ENCODE measurements at places on chromosomes 6 and 20.

- DNase-seq, result no peak
Observed at GRCh38 chr6:136250686-136251008, 536 bp upstream of the MTFR2 start.

GRCh38 chr20:24978513-24978912 lies 14.0 kb downstream of the APMAP start:
- no peak for DNase-seq

DNA sequence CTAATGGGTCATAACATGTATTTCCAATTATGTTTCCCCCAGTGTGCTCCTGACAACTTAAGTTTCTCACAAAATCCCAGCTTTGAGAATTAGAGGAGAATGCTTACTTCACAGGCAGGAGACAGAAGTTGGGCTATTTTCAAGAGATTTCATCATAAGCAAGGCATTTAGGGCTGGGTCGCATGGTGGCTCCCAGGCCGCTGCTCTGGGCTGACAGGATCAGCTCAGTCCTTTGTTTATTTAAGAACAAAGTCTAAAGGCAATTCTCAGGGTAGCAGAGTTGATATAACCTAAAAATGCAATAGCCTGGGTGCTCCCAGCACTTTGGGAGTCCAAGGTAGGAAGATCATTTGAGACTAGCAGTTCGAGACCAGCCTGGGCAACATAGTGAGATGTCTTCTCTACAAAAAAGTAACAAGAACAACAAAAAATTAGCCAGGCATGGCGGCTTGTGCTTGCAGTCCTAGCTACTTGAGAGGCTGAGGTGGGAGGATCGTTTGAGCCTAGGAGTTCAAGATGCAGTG lies 10.9 kb downstream of the FOXQ1 start:
- DNase-seq, result no peak

GRCh38 chr6:2266031-2266795 lies 20.8 kb upstream of the GMDS start:
- no peak for DNase-seq

- no peak for DNase-seq
Observed at GRCh38 chr6:135796643-135797305, 54.7 kb upstream of the PDE7B start.

DNA sequence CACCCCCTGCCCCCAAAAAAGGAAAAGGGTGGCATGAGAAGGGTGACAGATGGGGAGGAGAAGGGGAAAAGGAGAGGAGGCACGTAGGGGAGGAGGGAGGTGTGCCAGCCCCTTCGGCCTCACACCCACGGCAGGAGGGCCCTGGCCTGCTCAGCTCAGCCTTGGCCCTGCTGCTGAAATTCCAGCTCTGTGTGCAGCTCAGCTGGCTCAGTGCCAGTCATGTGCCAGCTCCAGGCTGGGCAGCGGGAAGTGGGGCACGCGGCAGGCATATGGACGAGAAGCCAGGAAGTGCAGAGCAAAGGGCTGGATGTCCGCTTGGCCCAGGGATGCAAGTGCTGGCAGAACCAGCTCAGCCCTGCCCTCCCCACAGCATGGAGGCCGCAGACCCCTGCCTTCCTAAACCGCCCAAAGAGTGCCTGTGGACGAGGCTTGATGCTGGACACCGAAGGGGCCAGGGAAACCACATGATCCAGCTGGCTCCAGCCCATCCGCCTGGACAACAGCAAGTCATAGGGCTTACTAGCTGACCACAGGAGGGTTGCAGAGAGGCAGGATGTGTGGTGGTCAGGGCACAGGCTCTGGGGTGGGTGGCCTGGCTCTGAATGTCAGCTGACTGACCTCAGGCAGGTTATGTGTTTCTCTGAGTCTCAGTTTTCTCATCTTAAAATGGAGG lies 60.2 kb downstream of the NOL4L start:
- DNase-seq, result no peak

DNA sequence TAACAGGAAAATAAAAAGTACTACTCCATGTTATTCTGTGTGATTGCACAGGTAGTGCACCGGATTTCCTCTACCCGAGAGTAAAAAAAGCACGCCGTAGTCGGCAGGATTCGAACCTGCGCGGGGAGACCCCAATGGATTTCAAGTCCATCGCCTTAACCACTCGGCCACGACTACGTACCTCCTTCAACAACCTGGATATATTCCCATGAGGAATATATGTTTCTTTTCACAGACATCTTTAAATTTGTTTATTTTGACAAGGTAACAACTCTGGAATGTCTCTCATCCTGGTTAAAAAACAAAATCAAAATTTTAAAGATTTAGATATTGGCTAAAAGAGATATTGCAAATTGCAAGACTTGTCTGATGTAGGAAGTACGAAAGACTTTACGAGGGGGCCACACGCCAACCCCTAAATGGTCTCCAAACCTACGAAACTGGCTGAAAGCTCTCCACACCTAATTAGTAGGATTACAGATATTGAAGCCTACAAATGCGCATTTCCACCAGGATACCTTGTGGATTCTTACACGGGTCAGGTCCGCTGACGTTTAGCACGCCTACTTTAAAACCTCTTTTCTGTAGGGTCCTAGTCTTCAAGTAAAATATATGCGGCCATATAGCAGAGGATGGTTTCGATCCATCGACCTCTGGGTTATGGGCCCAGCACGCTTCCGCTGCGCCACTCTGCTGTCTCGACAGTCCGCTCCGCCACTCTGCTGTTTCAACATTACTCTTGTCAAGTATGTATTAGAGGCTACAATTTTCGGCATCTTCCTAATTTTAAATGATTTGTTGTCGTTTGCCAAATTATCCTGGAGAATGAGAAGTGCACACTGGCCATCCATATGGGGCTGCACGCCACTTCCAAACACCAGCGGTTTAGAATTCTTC lies 52.2 kb upstream of the BTN3A2 start:
- peak; percentile 72 for DNase-seq

GRCh38 chr6:51477711-51478311 lies 609.6 kb downstream of the PKHD1 start:
- no peak for DNase-seq

DNA sequence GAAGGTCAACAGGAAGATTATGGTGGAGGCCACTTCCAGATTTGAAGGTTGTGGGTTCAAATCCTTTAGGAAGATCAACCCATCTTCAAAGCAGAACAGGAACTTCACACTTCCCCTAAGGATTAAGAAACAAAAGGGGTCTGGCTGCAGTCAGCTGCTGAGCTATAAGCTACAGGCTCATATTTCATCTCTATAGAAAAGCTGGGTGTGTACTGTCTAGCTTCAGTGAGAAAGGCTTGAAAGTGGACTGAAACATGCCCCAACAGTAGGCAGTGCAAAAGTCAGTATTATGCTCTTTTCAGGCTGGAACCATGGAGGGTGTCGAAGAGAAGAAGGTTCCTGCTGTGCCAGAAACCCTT lies 60.1 kb upstream of the SPDEF start:
- no peak for DNase-seq

GRCh38 chr6:16770701-16771569 lies 9.7 kb upstream of the ATXN1 start:
- peak; percentile 51 for DNase-seq

GRCh38 chr6:135567375-135568083 lies 70.0 kb upstream of the AHI1 start:
- no peak for DNase-seq

- no peak for DNase-seq
Observed at GRCh38 chr6:151078655-151079054, 161.1 kb upstream of the AKAP12 start.

GRCh38 chr6:92589996-92590395 lies 829.4 kb downstream of the EPHA7 start:
- DNase-seq, result no peak

DNA sequence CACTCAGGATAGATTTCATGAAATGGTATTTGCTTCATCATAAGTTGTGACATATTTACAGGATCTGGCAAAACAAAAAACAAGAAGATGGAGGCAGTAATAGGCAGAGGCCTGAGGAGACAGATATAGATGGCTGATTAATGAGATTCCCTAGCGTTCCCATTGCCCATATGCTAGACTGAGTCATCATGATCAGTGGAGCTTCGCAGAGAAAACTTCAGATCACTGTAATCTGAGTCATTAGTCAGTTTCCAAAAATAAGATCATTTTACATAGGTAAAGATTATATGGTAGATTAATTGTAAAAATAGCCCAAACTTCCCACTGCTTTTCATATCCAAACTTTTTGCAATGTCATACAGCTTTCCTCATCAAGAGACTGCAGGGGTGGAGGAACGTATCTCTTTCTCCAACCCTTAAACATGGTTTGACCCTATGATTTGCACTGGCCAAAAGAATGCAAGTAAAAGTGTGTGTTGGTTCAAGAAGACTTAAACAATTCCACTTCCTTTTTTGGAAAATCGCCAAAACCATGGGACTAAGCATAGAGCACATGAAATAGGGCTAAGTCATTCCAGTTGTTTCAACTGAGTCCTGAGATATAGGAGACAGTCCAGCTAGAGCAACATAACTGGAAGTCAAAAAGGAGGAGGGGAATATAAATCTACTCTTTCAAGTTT lies 626.0 kb downstream of the RNF144B start:
- no peak for DNase-seq

DNA sequence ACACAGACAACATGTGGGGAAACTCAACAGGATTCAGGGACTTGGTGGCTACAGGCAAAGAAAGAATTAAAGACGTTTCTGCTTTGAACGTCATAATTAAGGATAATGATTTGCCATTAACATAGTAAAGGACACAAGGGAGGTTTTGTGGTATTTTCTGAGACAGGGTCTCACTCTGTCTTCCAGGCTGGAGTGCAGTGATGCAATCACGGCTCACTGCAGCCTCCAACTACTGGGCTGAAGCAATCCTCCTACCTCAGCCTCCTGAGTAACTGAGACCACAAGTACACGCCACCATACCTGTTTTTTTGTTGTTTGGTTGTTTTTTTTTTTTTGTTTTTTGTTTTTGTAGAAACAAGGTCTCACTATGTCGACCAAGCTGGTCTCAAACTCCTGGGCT lies 62.4 kb downstream of the MAP3K5 start:
- DNase-seq, result no peak

GRCh38 chr6:3531481-3531880 lies 74.6 kb upstream of the SLC22A23 start:
- no peak for DNase-seq

DNA sequence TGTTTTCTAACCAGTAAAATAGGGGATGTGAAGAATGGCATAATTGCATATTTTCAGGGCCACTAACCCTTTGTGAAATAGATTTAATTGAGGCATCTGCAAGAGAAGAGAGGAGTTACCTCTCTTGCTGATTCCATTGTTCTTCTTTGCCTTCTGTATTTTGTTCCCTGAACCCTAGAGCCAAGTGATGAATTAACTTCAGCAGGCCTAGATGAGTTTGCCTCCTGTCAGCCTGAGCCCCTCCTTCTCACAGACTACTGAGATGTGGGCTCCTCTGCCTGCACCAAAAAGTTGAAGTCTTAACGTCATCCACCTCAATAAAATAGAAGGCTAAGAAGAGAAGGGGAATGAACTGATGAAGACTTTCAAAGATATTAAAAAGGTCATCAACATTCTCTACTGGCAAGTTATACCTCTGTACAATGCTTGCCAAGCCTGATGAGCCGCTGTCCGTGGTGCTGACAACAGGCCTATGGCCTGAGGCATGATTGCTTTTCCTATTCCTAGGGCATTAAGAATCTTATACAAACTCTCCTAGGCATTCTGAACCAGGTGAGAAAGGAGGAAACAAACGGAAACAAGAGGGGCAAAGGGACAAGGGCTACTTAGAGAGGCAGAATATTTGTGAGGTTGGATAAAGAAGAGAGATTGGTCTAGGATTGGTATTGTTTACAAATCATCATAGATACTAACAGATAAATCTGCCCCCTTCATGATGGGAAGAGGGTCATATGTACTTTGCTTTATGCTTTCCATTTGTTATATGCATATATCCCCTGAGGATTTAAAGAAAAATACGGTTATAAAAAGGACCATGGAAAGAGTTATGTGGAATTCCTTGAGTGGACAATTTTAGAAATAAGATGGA lies 46.8 kb downstream of the CD24 start:
- DNase-seq, result no peak

- no peak for DNase-seq
Observed at GRCh38 chr6:125791151-125791819, 525 bp downstream of the NCOA7 start.

GRCh38 chr6:7637533-7637932 lies 47.5 kb downstream of the SNRNP48 start:
- DNase-seq, result no peak

DNA sequence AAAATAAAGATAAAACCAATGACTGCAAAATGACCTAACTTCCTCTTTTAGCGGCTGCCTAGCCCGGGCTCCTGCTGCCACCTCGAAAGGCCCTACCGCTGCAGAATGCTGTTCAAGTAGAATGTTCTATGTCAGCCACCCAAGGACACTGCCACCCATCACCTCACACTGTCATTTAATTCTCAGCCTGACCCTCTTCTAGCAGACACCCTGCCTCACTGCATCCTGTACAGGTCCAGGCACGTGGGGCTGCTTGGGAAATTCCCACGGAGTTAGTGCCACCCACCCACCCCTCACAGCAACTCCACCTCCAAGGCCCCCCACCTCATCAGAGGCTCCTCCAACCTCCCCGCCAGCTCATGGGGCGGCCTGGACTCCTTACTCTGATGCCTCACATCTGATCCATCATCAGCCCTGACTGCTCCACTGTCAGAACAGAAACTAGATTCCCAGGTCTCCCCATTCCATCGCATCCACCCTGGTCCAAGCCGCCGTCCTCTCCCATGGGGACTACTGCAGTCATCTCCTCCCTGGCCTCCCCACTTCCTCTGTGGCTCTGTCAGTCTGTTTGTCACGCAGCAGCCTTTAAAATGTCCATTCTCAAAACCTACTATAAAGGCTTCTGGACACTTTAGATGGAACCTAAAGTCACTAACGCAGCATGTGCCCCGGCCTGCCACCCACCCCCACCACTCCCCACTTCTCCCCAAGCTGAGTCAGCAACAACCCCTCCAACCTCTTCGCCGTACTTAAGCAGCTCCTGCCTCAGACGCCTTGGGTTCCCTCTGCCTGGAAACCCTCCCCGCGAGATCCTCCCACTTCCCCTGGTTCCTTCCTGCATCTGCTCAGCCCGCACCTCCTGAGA lies 17.0 kb downstream of the NFATC2 start:
- peak; percentile 16 for DNase-seq

DNA sequence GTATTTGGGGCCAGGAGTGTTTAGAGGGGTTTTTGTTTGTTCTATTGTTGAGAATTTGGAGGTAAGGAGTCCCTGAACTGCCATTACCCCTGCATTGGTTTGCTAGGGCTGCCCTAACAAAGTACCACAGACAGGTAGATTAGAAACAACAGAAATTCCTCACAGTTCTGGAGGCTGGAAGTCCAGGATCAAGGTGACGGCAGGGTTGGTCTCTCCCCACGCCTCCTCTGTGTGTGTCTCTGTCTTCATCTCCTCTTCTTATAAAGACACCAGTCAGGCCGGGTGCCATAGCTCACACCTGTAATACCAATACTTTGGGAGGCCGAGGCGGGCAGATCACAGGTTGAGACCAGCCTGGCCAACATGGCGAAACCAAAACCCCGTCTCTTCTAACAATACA lies 97.1 kb upstream of the FAM8A1 start:
- no peak for DNase-seq

DNA sequence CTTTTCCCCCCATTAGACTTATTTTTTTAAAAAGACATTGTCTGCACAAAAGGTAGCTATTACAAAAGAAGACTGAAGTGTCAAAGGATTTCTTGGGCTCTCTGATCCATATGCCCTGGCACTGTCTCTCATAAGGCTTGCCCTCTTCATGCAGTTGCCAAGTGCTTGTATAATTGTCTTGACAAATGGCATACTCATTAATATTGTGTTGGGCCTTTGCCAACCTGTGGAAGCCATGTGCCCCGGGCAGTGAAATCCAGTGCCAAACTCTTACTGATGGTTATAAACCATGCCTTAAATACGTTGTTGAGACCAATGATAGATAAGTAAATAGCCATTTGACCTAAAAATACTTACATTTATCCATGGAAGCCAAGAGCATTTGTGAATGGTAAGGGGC lies 98.1 kb downstream of the FARS2 start:
- DNase-seq, result no peak

- DNase-seq, result no peak
Observed at GRCh38 chr6:51805517-51805916, 281.9 kb downstream of the PKHD1 start.

Data from activated CD4-positive, CD25-positive, alpha-beta regulatory T cell treated with anti-CD3 and anti-CD28 coated beads, Interleukin-2, amount 50 U/mL, for 16 hours (primary cell).